Central memory CD4-positive, alpha-beta T cell (primary cell): ENCODE measurements at places on chromosomes 4 and X.

- no peak for DNase-seq
Measured at GRCh38 chr4:38085751-38086150, 125.6 kb downstream of the PTTG2 start.

GRCh38 chr4:186726426-186727168, 2.9 kb upstream of the FAT1 start:
- DNase-seq = no peak

DNA sequence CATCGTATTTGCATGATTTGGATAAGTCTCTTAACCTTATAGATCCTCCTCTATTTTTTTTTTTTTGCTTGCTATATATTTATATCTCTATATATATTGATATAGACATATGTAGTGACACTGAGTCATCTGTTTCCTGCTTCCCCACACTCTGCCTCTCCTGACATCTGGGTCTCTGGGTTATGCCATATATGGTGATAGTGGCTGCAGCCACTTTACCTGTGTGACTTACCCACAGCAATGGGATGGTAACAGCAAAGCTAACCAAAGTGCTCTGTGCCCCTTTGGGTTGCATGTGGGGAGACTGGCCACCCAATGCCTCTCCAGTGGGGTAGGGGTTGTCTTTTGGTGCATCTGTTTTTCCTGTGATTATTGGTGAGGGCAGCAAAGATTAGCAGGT, 14.5 kb downstream of the CMC4 start:
- no peak for DNase-seq

DNA sequence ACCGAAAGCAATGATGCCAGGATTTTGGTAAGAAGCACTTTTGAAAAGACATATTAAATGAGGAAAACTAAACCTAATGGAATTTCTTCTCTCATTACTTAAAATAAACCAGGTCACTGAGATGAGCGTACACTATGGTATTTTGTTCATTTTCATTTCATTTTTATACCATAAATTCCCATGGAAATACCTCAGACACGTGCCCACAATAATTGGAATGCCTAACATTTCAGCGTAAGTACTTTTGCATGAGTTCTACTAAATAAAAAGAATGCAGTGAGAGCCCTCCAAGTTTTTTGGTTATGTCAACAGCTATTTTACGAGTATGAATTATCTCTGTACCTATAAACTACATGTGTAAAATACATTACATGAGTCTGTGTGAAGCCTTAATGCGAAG, 3.2 kb downstream of the CAMK2D start:
- DNase-seq = no peak

- DNase-seq = no peak
Measured at GRCh38 chr4:117793845-117794480, 240.3 kb upstream of the NDST3 start.

- DNase-seq = no peak
Measured at GRCh38 chrX:136781180-136781797, 557 bp upstream of the ARHGEF6 start.

DNA sequence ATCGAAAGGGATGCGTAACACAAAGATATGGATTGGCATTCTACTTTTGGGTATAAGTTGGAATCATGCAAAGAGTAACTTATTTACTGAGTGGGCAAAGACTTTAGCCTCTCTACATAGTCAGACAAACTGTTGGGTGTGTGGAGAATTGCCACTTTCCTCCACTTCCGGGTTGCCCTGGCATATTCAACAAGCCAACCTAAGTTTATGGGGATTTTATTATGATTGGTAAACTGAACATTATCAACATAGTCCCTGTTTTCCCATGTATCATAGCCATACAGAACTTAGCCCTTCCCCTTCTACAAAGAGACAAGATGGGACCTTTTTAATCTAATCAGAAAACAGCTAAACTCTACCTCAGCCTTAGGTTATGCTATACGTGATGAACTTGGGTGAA, 121.6 kb downstream of the AGTR2 start:
- no peak for DNase-seq

- DNase-seq = no peak
Measured at GRCh38 chr4:6526156-6526555, 48.8 kb upstream of the MAN2B2 start.

GRCh38 chr4:8862800-8863685, 8.6 kb downstream of the HMX1 start:
- no peak for DNase-seq

DNA sequence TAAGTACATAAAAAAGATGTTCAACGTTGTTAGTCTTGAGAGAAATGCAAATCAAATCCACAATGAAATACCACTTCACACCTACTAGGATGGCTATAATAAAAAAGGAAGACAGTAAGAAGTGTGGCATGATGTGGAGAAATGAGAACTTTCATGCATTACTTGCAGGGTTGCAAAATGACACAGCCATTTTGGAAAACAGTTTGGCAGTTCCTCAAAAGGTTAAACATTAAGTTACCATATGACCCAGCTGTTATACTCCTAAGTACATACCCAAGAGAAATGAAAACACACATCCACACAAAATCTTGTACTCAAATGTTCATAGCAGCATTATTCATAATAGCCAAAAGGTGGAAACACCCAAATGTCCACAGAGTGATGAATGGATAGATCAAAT, 25.8 kb upstream of the LIMCH1 start:
- DNase-seq = no peak

GRCh38 chr4:161564230-161564834, 599.5 kb downstream of the FSTL5 start:
- DNase-seq = no peak

DNA sequence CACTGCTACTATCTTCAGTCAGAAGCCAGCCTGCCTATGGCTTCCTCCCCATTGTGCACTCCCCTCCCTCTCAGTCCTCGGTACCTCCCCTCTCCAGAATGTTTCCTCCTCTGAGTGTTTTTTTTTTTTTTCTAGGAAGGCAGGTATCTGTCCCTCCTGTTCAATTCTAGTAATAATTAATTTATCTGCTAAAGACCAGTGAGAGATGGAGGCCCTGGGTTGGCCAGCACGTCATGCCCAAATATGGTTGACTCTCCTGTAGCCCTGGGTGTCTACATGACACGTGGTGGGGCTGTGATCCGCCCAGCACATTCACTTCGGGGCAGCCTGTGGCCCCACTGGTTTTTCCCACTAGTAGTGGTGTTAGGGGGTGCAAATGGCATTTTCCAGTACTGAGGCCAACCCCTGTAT, 1.8 kb downstream of the FLNA start:
- DNase-seq = no peak

DNA sequence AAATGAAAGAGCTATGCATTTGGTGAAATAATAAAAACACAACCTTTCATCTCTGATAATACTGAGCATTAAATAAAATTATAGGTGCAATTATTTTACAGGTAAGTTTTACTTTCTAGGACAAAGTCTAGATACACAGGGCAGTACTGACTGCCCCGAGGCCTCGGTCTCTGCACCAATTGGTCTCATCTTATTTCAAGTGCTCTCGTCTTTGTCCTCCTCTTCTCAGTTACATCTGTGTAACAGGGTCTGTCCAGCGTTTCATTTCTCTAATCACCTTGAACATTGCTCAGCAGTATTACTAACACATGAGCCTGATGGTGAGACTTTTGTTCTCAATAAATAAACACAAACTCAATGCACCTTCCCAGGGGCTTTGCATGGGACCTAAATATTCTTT, 44.5 kb downstream of the SORBS2 start:
- DNase-seq = no peak

DNA sequence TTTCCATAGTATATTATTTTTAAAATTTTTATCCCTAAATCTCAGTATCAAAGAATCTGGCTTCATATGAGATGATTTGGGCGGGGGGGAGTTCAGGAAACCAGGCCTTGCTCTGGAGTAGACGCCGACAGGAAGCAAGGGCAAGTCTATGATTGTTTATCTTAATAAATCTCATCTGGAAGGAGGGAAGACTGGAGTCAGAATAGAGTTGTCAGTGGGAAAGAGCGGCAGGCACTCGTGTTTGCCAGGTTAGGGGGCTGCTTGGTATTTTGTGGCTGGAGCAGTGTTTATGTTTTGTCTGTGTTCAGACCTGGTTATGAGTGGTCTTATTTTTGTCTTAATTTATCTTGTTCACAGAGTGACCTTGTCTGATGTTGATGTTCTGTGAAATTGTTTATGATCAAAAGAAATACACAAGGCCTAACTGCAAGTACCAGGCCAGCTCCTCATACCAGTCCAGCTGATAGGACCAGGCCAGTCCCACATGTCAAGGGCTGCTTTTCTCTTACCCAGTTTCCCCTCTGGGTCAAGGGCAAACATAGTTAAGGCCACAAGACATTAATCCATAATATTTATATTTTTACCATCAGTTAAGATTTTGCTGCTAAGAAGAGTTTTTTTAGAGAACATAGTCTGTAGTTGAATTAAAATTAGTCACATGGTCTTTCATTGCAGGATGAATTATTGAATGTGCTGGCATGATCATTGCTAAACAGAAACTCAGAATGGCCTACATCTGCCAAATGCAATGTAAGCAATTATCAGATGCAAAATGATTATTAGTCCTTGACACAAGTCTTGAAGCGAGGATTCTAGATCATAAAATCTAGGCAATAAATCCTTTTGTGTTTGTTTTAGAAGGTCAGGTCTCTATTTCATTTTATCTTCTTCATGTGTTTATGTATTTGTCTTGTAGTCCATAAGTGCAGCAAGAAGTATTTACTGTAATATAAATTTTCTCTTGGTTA, 176.5 kb downstream of the GASK1B start:
- no peak for DNase-seq

GRCh38 chr4:66604192-66604591, 933.9 kb upstream of the EPHA5 start:
- DNase-seq = no peak

DNA sequence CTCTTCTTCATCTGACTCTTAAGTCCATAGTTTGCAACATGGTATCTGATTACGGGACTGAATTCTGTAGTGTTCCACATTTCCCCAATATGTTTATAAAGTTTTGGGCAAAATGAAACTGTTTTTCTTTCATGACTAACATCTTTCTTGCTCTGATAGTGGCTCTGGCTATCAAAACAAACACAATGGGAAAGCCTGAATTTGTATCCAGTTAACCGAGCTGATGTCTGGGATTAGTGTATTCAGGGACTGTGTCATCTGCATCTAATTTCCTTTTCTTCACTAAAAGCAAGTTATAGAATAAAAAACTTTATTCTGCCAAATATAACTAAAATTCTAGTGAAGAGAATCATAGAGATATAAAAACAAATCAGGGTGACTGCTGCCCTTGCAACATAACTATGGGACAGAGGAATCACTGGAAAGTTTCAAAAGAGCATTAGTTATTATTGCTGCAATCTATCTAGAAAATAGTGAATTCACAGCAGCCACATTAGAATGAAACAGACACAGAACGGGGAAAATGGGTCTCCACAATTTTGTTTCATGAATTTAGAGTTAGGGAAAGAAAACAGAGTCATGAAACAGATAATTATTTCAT, 61.3 kb downstream of the ANTXR2 start:
- DNase-seq = no peak

DNA sequence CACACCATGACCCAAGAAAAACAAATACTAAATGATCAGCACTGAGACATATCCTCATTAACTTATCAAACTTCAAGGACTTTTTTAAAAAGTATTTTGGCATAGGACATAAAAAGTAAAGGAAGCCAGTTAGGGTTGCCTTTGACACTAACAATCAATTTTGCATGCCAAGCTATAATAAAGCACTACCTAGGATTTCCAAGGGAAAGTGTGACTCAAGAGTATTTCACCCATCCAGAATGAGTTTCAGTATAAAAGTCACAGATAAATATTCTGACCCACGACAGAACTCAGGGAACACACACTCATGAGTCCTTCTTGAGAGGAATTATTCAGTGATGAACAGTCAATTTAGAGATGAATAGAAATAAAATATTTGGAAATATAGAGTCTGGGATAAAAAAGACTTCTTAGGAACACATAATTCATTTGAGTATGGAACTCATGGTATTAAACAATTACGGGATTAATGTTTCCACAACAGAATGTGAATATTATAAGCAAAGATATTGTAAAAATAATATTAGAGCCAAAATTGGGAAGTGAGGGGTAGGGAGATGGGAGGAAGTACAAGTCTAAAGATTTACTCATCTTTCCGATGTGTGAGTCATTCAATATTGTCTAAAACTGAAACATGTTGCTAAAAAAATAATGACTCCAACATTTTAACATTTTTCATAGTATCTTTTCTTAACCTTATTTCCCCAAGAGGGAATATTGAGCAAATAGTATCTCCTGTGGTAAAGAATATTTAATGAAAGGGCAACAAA, 143.5 kb upstream of the LNX1 start:
- DNase-seq = no peak

DNA sequence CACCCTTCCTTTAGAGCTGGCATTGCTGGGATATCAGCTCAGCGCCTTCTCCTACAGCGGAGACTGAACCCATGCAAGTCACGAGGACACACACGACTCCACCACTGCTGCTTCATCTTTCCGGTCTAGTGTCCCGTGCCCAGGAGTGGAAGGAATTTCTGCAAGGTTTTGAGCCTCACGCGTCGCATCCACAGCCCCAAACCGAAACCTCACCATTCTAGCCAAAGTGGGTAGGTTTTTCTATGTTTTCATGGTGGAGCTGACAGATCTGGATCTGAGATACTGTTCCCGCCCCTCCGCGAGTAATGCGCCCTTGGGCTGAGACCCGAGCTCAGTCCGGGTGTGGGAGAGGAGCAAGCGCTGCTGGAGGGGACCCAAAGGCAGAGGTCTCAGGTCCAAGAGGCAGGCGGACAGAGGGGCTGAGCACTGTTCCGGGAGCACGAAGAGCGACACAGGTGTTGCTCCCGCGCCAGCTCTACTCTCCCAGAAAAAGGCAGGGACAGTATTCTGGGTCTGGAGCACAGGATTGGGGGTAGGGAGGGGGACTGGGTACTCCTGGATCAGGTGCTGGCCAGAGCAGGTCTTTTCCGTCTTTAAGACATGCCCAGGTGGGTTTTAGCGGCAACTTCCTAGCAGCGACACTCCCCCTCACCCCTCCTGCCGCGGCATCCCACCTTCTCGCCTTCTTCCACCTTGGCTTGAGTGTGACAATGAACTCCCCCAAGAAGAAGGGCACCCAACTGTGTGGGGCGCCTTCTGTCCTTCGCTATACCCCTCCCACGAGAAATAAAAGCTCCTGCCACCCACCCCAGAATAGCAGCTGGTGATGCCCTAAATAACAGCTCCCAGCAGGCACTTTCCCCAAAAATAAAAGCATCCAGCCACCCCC, 1.8 kb downstream of the EPHA5 start:
- no peak for DNase-seq

DNA sequence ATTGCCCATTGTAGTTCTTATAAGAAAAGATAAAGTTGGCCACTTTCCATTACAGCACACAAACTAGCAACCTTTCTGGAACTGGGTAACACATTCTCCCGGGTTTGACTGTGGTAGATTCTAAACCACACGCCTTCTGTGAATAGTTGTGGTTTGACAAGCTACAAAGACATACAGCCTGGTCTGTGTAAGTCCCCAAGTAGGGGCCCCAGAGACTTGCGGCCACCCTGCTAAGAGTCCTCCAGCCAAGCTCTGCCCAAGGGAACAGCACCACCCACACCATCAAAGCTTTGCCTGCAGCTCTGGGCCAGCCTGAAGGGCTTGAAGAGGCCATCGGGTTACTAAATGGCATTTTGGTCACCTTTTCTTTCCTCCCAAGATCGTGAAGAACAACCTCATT, 203.4 kb downstream of the MAML3 start:
- no peak for DNase-seq
